ENCODE measurements at places on chromosomes 12 and 14.
A peak's percentile ranks its signal among the peaks of the same experiment; 100 is the strongest.

- no peak for DNase-seq
Observed at GRCh38 chr12:3225154-3225795, 148.1 kb downstream of the TSPAN9 start.

GRCh38 chr12:125194163-125194773, 129.0 kb downstream of the AACS start:
- DNase-seq: peak; percentile 66

DNA sequence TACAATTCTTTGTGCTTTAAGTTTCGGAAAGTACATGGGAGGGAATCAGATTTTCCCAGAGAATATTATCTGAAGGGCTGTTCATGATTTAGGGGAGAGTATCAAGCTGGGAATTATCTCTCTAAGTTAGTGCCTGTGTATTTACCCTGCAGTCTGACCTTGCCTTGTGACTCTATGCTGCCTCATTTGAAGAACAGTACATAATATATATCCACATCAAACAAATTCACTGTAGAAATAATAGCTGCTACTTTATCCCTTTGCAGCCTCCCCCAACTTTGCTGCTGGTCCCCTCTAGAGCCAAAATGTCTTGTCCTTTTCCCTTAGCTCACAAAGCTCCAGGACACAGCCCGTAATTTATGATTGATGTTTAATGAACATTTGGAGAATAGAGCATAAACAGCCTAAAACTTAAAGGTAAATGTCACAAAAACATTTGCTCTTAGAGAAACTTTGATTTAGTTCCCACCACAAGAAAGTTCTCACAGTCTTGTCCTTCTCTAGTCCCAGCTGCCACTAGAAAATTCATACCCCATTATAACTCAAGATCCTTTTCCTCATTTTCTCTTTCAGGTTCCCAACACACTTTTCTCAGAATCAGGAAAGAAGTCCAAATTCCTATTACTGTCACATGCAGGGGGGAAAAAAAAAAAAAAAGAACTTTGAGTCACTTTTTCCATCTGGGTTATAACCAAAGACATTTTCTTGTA, 1009.6 kb downstream of the FLRT2 start:
- no peak for DNase-seq

- DNase-seq: no peak
Observed at GRCh38 chr14:68694516-68695235, 98.2 kb downstream of the ZFP36L1 start.

GRCh38 chr12:54415221-54415929, 3.7 kb downstream of the ITGA5 start:
- no peak for DNase-seq

- peak; percentile 65 for DNase-seq
Observed at GRCh38 chr12:52884526-52885293, 20.2 kb downstream of the KRT8 start.

All from NCI-H1417 (cell line).